ENCODE measurements at places on chromosomes 13 and 19.

DNA sequence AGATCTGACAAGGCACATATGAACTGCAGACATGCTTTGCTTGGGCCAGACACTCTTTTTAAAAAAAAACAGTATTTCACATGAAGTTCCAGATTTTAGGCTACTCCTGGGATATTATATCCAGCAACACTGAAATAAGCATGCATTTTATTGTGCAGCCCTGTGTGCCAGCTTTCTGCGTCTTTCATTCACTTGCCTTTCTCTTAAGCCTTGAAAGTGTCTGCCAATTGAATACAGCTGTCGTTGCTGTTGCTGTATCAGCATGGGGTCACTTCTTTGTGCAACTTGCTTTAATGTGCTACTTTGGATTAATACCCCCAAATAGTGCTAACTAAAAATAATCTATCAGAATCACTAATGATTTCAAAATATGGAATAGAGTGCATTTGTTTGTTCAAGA, 657.8 kb downstream of the SLITRK6 start:
- DNase-seq: no peak

GRCh38 chr13:75418997-75419396, 63.0 kb downstream of the TBC1D4 start:
- no peak for DNase-seq

DNA sequence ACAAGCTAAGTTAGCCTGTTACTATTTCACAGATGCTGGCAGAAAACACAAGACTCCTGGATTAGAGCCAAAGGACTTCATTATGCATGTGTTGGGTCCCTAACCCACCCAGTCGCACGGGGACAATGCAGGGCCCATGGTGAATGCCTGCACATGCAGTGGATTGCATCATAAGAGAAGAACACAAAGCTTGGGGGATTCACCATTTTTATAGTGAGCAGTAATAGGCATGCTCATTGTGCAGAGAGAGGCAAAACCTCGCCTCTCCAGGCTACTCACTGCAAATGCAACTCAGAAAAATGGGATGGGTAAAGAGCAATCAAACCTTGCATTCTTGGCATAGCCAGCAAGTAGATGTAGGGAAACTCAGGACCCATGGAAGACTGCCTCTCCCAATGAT, 115.8 kb downstream of the DIAPH3 start:
- no peak for DNase-seq

- no peak for DNase-seq
Observed at GRCh38 chr13:36674337-36675212, 755 bp downstream of the SERTM1 start.
